ENCODE measurements at places on chromosomes 6 and 20.

GRCh38 chr6:282177-282866 is 10.0 kb upstream of the DUSP22 start:
- DNase-seq, result no peak
- no peak overlapping the region for H3K27ac ChIP-seq
- no peaks in the 10 kb centered on the region for H3K27me3 ChIP-seq
- H3K4me3 ChIP-seq, result no peak overlapping the region
- no peaks in the 10 kb centered on the region for H3K36me3 ChIP-seq
- no peaks in the 10 kb centered on the region for H3K4me1 ChIP-seq

DNA sequence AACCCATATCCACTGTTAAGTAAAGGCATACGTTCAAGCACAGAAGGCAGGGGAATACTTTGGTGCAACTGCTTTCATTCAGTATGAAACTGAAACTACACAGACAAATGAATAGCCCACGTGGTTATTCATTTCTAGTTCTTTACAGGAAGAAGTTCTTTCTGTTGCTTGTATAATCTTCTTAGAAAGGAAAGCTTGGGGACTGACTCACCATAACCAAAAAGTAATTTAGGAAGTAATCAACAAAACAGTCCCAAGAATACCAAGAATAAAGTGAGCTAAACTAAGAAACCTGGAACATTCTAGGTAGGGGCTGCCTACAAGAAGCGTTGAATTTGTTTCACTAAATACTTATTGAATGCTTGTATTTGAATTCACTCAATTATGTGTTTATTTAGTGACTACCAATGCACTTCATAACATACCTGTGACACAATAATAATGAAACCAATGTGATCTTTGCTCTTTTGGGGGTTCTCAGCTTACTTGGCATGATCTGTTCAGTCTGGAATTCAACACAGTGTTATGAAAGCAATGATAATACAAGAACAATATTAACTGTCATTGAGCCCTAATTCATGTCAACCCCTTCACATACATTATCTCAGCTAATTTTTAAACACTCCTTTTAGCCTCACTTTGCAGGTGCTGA is 25.1 kb upstream of the KIAA0408 start:
- no peaks in the 10 kb centered on the region for H3K27me3 ChIP-seq
- H3K4me3 ChIP-seq, result peak overlapping the region; percentile 49
- H3K4me1 ChIP-seq, result peaks cover 14% of the 10 kb centered on the region
- no peaks in the 10 kb centered on the region for H3K36me3 ChIP-seq
- no peak for DNase-seq
- peak overlapping the region; percentile 17 for H3K27ac ChIP-seq

DNA sequence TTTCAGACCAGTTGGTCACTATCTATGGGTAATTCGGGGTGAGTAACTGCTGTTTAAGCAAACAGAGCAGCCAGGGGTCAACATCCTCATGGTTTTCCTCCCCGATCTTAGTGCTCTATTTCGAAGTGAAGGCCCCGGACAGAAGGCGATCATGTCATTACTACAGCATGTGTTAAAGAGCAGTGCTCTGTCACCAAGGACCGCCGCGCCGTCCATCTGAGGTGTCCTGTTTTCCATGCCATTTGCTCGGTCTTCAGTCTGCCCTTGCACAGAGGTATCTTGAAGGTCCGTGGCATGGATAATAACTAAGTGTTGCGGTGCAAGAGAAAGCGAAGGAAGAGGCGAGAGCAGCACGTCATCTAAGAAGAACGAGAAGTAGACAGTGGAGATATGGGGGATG is 25.1 kb downstream of the PPP1R3G start:
- H3K27ac ChIP-seq, result no peak overlapping the region
- DNase-seq, result no peak
- no peaks in the 10 kb centered on the region for H3K36me3 ChIP-seq
- H3K27me3 ChIP-seq, result no peaks in the 10 kb centered on the region
- H3K4me3 ChIP-seq, result no peak overlapping the region

DNA sequence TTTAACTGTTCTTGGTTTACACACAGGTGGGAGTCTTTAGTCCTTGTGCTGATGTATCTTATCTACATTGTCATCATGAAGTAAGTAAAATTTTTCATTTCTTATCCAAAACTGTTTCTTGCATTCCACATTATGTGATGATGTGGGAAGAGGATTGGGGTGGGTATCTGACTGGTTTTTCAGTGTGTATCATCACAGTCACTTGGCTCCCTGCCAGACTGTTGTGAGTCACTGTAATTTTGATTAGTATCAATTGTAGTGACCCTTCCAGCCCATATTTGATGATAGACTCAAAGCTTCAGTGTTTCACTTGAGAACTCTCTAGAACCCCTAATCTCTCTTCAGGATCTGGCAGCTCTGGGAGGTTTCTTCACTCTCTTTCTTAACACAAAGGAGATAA is 84.5 kb upstream of the RIN2 start:
- H3K27me3 ChIP-seq, result no peaks in the 10 kb centered on the region
- H3K36me3 ChIP-seq, result no peaks in the 10 kb centered on the region
- H3K27ac ChIP-seq, result no peak overlapping the region
- H3K4me1 ChIP-seq, result no peaks in the 10 kb centered on the region
- no peak for DNase-seq
- no peak overlapping the region for H3K4me3 ChIP-seq

DNA sequence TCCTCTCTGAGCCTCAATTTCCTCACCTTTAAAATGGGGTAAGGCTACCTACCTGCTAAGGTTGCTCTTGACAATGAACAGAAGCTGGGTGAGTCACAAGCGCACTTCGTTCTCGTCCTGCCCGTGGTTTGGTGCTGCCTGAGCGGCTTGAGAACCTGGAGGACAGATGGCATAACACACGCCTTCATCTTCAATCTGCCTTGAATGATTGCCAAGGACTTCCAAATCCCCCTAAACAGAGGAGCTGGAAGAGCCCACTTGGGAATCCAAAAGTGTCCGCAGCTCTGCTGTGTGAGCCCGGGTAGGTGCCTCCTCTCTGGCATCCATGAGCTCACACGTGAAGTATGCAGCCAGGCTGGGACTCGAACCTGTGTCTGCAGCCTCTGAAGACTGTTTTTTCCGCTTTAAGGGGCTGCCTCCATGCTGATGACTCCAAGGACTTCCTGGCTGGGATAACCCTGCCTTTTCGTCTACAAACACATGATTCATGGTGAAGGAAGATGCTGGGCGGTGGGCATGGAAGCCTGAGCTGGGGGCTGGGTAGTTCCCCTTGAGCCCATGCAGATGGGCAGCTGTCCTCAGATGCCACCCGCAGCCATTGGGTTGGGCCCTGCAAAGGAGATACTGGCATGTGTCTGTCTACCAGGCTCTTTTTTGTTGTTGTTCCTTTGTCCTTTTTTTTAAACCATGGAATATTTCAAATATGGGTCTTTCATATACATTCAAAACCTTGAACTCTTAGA is 25.3 kb upstream of the CSNK2A1 start:
- peaks cover 16% of the 10 kb centered on the region for H3K27me3 ChIP-seq
- no peak for DNase-seq
- H3K27ac ChIP-seq, result no peak overlapping the region
- no peaks in the 10 kb centered on the region for H3K4me1 ChIP-seq
- H3K36me3 ChIP-seq, result no peaks in the 10 kb centered on the region

DNA sequence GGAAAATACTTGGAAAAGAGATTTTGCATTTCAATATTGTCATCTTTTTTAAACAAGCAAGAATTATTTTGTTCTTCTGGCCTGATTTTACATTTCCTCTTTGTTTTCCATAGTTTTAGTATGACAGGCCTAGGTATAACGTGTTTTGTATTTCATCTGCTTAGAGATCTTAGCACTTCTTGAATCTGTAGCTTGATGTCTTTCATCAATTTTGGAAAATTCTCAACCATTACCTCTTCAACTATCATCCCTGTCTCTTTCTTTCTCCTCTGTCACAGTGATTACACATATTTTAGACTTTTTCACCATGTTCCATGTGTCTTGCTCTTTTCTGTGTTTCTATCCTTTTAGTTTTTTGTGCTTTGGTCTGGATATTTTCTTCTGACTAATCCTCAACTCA is 67.2 kb upstream of the PHACTR1 start:
- no peaks in the 10 kb centered on the region for H3K4me1 ChIP-seq
- no peak overlapping the region for H3K27ac ChIP-seq
- no peak for DNase-seq
- H3K36me3 ChIP-seq, result no peaks in the 10 kb centered on the region

GRCh38 chr20:48761874-48762273 is 65.9 kb downstream of the PREX1 start:
- no peaks in the 10 kb centered on the region for H3K27me3 ChIP-seq
- peak overlapping the region; percentile 82 for H3K27ac ChIP-seq
- no peak for DNase-seq
- no peak overlapping the region for H3K4me3 ChIP-seq
- H3K36me3 ChIP-seq, result no peaks in the 10 kb centered on the region
- H3K4me1 ChIP-seq, result peaks cover 60% of the 10 kb centered on the region

GRCh38 chr6:16564436-16564835 is 196.8 kb downstream of the ATXN1 start:
- no peaks in the 10 kb centered on the region for H3K27me3 ChIP-seq
- no peak overlapping the region for H3K4me3 ChIP-seq
- no peak for DNase-seq
- peaks cover 3% of the 10 kb centered on the region for H3K36me3 ChIP-seq
- no peak overlapping the region for H3K27ac ChIP-seq

GRCh38 chr6:163572612-163573011 is 158.1 kb downstream of the QKI start:
- no peak for DNase-seq
- H3K4me3 ChIP-seq, result no peak overlapping the region
- H3K4me1 ChIP-seq, result no peaks in the 10 kb centered on the region
- no peak overlapping the region for H3K27ac ChIP-seq
- H3K27me3 ChIP-seq, result no peaks in the 10 kb centered on the region
- peaks cover 10% of the 10 kb centered on the region for H3K36me3 ChIP-seq

GRCh38 chr20:57556980-57557274 is 4.0 kb upstream of the PCK1 start:
- no peaks in the 10 kb centered on the region for H3K4me1 ChIP-seq
- DNase-seq, result no peak
- no peak overlapping the region for H3K27ac ChIP-seq
- no peaks in the 10 kb centered on the region for H3K36me3 ChIP-seq

DNA sequence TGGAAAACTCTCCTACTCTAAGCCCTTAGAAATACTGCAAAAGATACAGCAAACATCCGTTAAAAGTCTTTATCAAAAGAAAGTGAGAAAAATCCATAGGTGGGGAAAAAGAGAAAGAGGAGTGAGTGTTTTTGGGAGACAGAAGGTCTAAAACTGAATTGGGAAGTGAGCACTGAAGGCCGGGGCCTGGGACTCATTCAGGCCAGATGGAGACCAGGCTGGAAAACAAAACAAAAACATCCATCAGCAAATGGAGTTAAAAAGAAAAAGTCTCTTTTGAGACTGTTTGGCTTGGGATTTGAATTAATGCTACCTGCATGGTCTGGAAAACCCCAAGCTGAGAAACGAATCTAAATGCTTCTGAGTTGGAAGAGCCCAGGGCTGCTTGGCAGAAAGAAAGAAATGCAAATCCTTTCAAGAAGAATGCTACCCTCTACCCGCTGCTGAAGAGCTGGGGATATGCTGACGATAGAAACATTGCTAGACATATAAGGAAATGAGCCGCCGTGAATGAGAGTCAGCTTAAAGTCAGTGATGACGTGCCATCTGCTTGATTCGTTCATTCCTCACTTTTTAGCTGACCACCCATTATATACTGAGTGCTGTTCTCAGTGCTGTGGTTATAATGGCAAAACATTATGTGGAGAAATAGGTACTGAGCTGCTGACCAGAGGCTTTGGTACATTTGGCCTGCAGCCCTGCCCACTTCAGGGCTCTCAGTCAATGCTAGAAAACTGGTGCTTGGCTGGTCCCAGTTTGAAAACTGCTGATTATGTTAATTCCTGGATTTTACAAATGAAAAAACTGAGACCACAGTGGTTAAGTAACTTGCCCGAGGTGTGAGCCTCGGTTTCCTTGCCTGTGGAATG is 28.0 kb upstream of the TULP4 start:
- H3K4me3 ChIP-seq, result no peak overlapping the region
- no peaks in the 10 kb centered on the region for H3K36me3 ChIP-seq
- H3K27me3 ChIP-seq, result no peaks in the 10 kb centered on the region
- H3K4me1 ChIP-seq, result peaks cover 22% of the 10 kb centered on the region

GRCh38 chr6:134293659-134294161 is 24.2 kb downstream of the SGK1 start:
- H3K4me3 ChIP-seq, result no peak overlapping the region
- no peaks in the 10 kb centered on the region for H3K36me3 ChIP-seq
- H3K4me1 ChIP-seq, result peaks cover 5% of the 10 kb centered on the region
- H3K27ac ChIP-seq, result no peak overlapping the region
- DNase-seq, result no peak
- no peaks in the 10 kb centered on the region for H3K27me3 ChIP-seq

- H3K27ac ChIP-seq, result no peak overlapping the region
- H3K4me1 ChIP-seq, result peaks cover 8% of the 10 kb centered on the region
- H3K4me3 ChIP-seq, result no peak overlapping the region
- DNase-seq, result no peak
- H3K27me3 ChIP-seq, result no peaks in the 10 kb centered on the region
Observed at GRCh38 chr20:3788685-3789155, 2.2 kb upstream of the CENPB start.

GRCh38 chr6:44569931-44570385 is 182.5 kb downstream of the CDC5L start:
- no peaks in the 10 kb centered on the region for H3K36me3 ChIP-seq
- DNase-seq, result no peak
- H3K4me3 ChIP-seq, result no peak overlapping the region
- no peak overlapping the region for H3K27ac ChIP-seq
- H3K4me1 ChIP-seq, result no peaks in the 10 kb centered on the region

DNA sequence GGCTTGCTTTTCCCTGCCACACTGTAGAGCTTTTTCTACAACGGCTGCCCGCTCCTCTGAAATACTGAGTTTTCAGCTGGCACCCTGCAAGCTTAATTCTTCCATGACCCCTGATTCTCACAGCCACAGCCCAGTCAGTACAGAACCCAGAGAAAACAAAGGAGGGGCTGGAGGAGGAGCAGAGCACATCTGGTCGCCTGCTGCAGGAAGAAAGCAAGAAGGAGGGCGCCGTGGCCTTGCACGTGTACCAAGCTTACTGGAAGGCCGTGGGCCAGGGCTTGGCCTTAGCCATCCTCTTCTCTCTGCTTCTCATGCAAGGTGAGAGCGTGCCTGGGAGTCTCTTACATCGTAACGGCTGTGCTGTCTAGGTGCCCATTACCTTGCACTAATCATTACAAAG is 11.3 kb downstream of the DLK2 start:
- no peak for DNase-seq
- H3K4me3 ChIP-seq, result no peak overlapping the region
- no peaks in the 10 kb centered on the region for H3K4me1 ChIP-seq

DNA sequence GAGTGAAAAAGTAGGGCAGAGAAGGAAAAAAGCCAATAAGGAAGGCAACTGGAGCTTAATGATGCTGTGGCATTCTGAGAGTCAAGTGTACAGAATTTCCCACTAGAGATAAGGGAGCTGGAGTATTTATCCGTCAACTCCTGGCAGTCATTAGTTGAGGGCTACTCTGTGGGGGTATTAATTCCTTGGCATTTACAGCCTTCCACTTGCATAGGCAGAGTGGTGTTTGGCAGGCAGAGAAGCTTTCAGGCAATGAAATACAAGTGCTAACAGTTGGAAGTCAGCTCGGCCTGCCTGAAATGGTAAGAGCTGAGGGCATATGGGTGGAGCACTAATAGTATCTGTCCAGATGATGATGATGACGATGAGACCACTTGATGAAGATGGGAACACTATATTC is 207.3 kb upstream of the FLRT3 start:
- DNase-seq, result no peak
- H3K27me3 ChIP-seq, result no peaks in the 10 kb centered on the region
- no peak overlapping the region for H3K27ac ChIP-seq
- H3K36me3 ChIP-seq, result no peaks in the 10 kb centered on the region
- no peaks in the 10 kb centered on the region for H3K4me1 ChIP-seq

GRCh38 chr6:26541579-26541978 is 3.4 kb downstream of the HMGN4 start:
- H3K27ac ChIP-seq, result no peak overlapping the region
- peaks cover 29% of the 10 kb centered on the region for H3K36me3 ChIP-seq
- H3K4me3 ChIP-seq, result no peak overlapping the region
